ENCODE measurements at places on chromosomes 3 and 15. TPM values are rescaled to one million over a fixed set of nuclear protein-coding genes. Genes with fewer than 3 reads are reported as not detected.

The TTC23 gene
- 39.5 TPM for total RNA-seq

GRCh38 chr3:197339841-197340520 lies 41.6 kb upstream of the DLG1 start:
- no peaks in the 10 kb centered on the region for H3K36me3 ChIP-seq
- H3K4me3 ChIP-seq: no peak overlapping the region
- H3K27me3 ChIP-seq: no peaks in the 10 kb centered on the region
- H3K27ac ChIP-seq: no peak overlapping the region
- no peak for DNase-seq

DNA sequence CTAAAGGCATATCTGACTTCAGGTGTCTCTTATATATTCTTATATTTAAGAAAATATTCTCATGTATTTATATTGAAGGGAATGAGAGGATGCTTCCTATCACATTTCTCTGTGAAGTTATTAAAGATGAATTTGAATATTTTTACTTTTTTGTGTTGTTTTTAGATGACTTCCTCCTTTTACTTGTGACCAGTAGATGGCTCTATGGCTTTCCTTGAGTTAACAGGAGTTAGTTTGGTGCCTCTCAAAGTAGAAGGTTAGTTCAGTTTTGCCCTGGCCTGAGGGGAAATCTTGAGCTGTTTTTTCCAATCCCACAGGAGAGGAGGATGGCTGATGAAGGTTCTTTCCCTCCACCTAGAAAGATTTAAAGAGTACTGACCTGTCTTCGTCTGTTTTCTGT lies 80.7 kb downstream of the SQOR start:
- no peaks in the 10 kb centered on the region for H3K27me3 ChIP-seq
- no peaks in the 10 kb centered on the region for H3K4me1 ChIP-seq
- H3K4me3 ChIP-seq: no peak overlapping the region
- DNase-seq: no peak

The LYZL4 gene
- total RNA-seq: not detected

GRCh38 chr3:160722331-160722730 lies 33.7 kb upstream of the PPM1L start:
- no peaks in the 10 kb centered on the region for H3K27me3 ChIP-seq
- no peaks in the 10 kb centered on the region for H3K36me3 ChIP-seq
- H3K4me1 ChIP-seq: no peaks in the 10 kb centered on the region

- no peaks in the 10 kb centered on the region for H3K36me3 ChIP-seq
- no peak overlapping the region for H3K4me3 ChIP-seq
- H3K4me1 ChIP-seq: no peaks in the 10 kb centered on the region
- H3K27me3 ChIP-seq: no peaks in the 10 kb centered on the region
- DNase-seq: no peak
- H3K27ac ChIP-seq: no peak overlapping the region
Measured at GRCh38 chr15:21267226-21267625, 173.1 kb downstream of the POTEB3 start.

Measured in prostate gland (tissue), 2 donors.